Spinal cord (tissue), 10 donors: ENCODE measurements at places on chromosomes 1 and 21. TPM values are rescaled to one million over a fixed set of nuclear protein-coding genes. Genes with fewer than 3 reads are reported as not detected.

GRCh38 chr1:25198663-25199252 lies 33.5 kb downstream of the SYF2 start:
- peak; percentile 89 for DNase-seq

DNA sequence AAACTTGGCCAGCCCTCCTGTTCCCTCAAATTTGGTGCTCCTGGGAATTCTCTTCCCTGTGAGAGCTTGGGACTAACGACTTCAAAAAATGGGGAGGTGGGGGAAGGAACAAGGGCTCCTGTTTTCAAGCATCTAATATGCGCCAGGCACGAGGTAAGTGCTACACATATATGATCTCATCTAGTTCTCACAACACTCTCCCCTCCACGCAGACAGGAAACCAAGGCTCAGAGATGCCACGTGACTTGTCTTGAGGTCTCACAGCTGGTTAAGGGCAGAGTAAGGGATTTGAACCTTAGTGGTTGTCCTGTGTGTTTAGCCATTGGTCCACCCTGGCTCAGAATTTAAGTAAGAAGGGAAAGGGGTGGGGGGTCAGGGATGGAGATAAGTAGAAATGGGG lies 125.9 kb downstream of the DMRTB1 start:
- no peak for DNase-seq

- peak; percentile 54 for DNase-seq
Observed at GRCh38 chr1:36116901-36117300, 8.1 kb downstream of the COL8A2 start.

DNA sequence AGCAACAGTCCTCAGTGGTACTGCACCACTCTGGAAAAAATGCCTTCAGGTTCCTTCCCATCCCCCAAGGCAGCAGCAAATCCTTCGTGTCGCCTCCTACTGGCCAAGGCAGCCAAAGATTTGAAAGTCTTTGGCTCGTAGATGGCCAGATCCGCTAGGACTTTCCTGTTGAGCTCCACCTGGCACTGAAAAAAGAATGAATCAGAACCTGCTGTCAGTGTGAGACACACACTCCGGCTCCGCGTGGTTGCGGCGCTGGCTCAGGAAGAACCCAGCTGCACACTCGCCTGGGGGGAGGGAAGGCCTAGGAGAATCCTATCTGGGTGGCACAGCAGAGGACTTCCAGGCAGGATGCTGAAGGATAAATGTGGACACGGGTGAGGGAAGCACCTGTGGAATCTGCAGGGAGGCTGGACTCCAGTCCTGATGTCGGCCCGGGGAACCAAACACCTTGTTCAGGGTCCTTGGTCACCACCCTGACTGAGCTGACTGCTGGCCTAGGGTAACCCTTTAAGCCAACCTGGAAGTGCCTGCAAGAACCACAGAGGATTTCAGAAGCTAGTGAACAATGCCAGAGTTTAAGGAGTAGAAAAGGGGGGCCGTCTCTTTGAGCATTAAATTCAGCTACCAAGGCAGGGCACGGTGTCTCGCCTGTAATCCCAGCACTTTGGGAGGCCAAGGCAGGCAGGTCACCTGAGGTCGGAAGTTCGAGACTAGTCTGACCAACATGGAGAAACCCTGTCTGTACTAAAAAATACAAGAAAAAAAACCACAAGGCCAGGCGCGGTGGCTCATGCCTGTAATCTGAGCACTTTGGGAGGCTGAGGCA lies 3.2 kb upstream of the CCNL2 start:
- no peak for DNase-seq

DNA sequence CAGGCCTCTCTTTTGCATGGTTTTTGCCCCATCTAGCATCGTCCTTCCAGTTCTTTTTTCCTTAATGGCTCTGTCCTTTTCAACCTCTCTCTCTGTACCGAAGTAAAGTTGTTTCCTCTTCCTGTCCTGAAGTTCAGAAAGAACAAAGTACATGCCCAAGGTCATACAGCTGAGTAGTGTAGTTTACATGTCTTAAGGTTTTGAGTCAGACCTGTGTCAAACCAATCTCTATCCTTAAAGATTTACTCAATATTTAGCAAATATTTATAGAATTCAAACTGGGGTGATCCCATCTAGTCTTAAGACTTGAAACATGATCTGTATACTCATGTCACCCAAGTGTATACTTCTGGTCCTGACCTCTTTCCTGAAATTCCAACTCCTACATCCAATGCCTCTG lies 118.7 kb upstream of the SGIP1 start:
- no peak for DNase-seq

DNA sequence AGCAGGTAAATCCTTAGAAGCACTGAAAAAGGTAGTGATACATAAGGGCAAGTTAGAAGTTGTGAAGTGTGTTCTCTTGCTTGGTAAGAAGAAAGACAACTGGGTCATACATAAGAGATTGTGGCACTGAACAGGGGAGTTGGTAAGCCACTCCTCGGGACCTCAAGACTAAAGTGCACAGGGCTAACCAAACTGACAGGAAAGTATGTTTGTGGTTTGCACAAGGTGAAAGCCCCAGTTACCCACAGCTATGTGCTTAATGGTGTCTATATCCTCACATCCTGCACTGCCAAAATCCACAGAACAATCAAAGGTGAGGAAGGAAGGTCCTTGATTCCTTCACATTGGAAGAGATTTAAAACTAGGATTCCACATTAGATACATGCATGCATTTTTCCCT lies 276.5 kb downstream of the DNM3 start:
- DNase-seq: no peak

DNA sequence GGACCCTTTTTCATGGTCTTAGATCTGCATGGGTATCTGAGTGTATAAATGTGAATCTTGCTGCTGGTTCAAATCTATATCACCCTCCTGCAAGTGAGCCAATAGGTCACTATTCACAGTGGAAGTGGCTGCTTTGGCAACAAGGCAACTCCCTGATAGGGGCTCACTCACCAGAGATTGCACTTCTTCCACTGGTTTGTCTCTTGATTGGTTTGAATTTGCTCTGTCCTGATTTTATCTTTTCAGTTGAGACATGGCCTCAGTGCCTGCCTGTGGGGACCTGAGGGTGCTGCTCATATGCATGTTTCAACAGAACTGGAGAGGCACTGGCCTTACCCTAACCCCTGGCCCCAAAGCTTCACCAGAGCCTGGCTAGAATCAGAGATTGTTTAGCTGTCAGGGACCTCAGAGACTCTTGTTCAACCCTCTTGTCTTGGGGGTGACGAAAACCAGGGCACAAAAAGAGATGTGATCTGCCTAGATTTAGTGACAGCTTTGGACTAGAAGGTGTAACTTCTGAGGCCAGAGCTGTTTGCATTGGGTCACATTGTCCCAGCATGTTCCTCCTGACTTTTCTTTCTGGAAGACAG lies 16.9 kb downstream of the AVPR1B start:
- DNase-seq: no peak

- no peak for DNase-seq
Observed at GRCh38 chr1:27522432-27523336, 32.7 kb upstream of the WASF2 start.

DNA sequence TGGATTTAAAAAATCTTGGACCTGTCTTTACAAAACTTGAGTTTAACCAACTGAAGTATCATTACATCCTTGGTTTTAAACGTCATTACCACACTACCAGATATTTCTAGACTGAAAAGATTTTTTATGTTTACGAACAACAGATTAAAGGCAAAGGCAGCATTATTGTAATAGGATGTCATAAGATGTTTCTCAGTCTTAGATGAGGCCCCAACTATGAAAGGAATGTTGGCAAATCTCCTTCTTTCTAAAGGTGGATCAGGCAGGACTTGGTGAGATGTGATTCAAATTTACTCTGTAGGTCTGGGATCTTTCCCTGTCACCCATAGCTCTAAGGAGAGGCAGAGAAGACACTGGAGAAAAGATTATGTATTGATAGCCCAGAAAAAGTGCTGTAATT lies 417.9 kb downstream of the PTBP2 start:
- DNase-seq: no peak

RGS7 gene
- total RNA-seq: 21.5 TPM

LRRC39 gene
- total RNA-seq: 4.1 TPM

AMPD1 gene
- not detected for total RNA-seq
